Stimulated activated CD4-positive, alpha-beta T cell treated with anti-CD3 and anti-CD28 coated beads, Interleukin-15, amount 100 ng/mL, for 1 hour (primary cell): ENCODE measurements at places on chromosomes 2 and 18.

- no peak for DNase-seq
Measured at GRCh38 chr2:162342841-162343240, 1.1 kb upstream of the GCA start.

GRCh38 chr2:228094377-228094921 lies 87.0 kb downstream of the SPHKAP start:
- no peak for DNase-seq

DNA sequence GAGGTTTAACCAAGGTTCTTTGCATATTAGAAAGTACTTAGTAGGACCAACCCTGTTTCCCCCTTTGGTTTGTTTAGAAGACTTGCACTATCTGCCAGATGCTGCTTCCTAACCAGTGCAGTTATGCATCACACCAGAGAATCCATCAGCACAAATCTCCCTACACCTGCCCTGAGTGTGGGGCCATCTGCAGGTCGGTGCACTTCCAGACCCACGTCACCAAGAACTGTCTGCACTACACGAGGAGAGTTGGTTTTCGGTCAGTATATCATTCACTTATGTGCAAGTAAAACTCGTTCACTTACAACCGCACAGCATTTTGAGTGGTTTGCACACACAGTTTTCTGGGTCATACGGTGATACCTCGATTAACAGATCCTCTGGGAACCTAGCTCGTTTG lies 69.7 kb downstream of the ZNF532 start:
- DNase-seq: no peak

- DNase-seq: no peak
Measured at GRCh38 chr18:3593381-3593903, 143.5 kb downstream of the TGIF1 start.

- DNase-seq: no peak
Measured at GRCh38 chr2:240448387-240449274, 13.2 kb downstream of the GPC1 start.

DNA sequence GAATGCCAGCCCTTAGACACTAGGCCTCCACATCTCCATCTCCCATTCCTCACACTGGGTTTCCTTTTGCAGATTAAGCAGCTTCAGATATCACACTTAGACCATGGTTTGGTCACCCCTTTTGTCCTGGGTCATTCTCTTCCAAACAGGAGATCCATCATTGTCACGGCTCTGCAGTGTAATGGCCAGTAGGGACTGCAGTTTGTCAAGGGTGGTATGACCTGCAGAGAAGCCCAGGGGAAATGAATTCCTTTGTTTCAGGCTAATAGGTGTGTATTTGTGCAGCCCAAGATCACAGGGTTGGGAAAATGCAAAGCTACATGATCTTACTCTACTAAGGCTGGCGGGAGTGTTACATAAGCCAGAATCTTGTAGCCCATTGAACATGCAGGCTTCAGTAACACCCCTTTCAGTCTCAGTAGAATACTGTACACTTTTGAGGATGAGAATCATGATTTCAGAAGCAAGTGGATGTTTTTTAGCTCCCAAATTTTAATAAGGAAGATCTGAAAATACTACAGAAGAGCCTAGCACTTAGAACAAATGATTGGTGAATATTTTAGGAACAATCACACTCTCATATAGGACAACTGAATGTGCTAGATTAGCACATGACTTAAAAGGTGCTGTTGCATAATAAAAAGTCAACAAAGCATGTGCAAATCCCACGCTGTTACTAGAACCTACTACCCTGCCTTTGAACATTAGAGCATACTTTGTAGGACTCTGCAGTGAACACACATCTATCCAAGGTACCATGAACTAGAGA lies 24.0 kb upstream of the LPIN1 start:
- no peak for DNase-seq

DNA sequence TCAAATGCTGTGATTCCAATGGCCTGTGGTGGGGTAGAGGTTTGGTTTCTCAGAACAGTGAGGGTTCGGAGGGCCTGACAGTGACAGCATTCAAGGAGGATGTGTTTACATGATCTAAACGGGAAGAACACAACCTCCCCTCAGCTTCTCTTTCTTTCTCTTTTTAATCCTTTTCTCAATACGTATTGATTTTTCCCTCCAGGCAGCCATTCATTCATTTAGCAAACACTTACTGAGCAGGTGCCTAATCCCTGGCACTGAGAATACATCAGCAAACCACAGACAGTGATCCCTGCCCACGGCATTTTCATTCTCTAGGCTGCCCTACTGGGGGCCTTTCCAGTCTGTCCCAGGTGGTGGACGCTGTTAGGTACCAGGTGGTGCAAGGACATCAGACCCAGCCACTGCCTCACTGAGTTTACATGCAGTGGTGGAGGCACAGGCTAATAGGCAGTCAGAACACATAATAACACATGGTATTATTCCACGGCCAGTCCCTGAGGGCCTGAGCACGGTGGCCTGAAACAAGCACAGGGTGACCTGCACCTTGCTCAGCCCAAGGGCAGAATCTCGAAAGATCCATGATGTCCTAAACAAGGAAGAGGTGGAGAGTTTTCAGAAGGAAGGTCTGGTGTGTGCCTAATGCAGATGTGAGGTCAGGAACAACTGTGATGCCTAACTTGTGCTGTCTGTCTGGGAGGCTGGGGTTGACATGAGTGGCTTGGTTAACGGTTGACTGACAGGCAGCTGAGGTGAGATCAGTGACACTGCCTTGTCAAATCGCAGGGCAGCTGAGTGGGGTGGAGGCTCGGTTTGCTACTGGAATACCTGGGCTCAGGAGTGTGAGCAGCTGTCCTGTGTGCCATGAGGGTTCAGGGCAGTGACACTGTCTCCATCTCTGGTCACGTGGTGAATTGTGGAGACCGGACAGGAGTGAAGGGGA lies 785.5 kb upstream of the HS6ST1 start:
- DNase-seq: no peak

DNA sequence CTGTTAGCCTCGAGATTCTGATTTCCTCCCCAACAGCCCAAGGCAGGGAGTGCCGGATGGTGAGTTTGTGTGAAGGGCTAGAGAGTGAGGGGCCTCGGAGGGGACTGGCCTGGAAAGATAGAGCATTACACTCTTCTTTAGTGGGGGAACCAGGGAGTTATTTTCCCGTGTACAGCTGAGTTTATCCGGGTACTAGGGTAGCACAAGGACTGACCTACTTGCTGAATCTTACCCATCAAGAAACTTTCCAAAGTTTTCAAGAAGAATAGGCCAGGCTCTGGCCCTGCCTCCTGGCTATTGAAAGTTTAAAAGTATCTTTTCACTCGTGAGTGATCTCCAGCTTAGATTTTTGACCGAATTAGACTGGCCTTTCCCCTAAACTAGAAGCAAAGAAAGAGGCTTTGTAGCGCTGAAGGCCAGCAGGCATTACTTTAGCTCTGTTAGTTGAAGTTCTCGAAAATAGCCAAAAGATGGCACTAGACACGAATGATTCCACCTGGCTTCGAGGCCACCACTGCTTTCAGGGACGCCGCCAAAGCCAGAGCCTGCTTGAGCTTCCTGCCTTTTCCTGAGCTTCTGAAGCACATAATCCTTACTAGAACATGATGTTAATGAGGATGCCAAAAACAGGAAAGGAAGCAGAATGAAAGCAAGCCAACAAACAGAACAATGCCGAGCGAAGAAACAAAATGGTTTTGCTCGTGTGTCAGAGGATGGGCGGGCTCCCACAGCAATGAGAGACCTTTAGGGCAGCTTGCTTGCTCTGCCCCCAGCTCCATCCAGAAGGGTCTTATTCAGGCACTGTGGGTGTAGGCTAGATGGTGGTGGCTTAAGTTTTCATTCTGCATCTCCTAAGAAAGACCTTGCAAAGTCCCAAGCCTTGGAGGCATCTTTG lies 55.8 kb downstream of the TSN start:
- DNase-seq: no peak

DNA sequence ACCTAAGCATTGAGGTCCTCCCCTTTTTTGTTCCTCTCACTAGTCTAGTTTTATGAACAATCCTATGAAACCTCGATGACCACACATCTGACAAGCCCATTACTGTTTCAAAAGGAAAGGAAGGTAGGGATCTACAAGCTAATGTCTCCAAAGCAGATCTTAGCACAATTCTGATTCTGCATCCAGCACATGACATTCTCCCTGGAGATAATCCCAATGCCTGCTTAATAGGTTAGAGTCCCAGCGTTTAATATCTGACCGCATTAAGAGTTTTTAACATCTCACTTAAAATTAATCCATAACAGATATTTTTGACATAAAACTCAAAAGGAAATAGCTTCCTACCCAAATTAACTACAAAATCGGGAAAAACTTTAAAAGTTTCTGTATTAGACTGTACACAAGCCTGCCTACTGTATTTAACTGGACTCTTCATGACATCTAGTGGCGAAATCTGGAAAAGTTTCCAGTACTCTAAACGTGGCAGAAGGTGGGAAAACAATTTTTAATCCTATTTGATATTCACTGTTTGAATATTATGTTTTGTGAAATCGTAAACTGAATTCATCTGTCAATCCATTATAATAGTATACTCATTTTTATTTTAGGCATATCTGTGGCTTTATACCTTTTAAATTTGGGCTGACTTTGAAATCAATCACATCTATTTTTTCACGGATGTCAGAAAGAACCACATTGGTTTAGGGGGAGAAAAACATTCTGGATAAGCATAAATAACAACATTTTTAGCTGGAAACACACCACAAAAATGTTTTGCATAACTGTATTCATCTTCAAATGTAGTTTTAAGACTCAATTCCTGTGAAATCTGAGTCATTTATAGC lies 62.4 kb downstream of the TXNL1 start:
- no peak for DNase-seq

GRCh38 chr2:177171418-177171865 lies 41.2 kb upstream of the HNRNPA3 start:
- DNase-seq: no peak

GRCh38 chr2:124180635-124181034 lies 155.5 kb downstream of the CNTNAP5 start:
- no peak for DNase-seq

DNA sequence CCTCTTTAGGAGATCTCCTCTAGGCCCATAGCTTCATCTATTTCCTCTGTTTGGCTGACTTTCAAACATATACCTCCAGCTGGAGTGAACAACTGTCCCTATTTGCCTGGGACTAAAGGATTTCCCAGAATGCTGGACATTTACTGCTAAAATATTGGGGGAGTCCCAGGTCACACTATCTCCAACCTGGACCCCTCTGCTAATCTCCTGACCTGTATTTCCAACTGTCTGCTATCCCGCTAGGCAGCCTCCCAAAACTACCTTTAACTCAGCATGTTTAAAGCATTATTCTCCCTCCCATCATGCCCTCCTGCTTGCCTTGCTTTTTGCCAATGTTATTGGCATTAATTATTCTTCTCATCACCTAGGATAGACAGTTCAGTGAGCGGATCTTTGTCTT lies 77.1 kb downstream of the THADA start:
- DNase-seq: no peak

DNA sequence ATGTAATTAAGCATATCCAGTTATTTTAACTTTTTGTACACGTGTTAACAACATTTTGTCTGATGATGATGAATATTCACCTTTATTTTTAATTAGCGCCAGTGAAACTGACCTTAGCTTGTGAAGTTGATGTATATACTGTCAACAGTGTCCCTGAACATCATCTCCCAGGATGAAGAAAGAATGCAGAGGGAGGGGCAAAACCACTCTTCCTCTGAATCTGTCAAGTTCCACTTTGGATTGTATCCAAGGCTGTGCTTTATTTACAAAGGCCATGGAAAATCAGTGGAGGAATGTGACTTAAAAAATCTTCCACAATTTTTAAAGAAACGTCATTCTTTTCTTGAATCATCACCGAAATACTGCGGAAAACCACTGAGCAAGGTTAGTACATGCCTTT lies 4.5 kb upstream of the RMDN2 start:
- no peak for DNase-seq

DNA sequence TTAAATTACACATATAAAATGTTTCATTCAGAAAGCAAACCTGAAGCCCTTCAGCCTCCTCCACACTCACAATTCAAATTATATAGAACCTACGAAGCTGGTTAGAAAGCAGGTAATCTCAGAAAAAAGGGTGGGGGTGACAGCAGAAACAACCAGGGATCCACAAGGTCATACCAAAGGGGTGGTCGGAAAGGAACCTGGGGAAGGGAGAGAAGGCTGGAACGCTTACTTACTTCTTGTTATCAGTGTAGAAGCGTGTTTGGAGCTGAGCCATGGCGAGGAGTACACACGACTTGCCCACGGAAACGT lies 316 bp downstream of the WDR12 start:
- DNase-seq: no peak

DNA sequence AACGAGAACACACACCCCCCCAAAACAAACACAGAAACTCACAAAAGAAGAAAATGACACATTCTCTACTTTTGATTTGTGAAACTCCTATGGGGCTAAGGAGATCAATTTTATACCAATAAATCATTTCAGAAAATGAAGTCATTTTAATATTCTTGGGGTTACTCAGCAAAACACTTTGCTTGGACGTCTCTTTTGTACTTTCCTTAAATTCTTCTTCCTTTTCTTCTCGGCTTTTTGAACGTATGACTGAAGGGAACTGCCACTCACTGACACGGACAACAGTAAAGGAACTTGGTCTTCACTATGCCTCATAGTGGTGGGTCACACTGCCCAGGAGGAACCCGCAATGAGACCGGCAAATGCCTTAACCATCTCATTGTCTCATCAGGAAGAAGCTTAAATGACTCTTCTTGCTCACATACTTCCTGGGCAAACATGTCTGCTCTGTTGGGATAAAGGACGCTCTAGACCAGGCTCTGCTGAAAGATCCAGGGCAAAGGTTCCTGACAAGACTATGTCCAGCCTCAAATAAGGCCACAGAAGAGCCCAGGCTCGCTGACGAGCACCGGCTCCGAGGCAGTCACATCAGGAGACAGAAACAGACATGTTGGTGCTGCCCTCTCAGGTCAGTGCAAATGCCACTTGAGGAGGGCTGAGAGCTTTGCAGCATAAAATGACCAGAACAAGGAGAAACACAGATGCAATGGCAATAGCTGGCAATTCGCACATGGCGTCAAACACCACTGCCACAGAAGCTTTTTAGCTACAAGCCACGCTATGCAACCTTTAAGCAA lies 205.5 kb downstream of the TGIF1 start:
- DNase-seq: no peak

DNA sequence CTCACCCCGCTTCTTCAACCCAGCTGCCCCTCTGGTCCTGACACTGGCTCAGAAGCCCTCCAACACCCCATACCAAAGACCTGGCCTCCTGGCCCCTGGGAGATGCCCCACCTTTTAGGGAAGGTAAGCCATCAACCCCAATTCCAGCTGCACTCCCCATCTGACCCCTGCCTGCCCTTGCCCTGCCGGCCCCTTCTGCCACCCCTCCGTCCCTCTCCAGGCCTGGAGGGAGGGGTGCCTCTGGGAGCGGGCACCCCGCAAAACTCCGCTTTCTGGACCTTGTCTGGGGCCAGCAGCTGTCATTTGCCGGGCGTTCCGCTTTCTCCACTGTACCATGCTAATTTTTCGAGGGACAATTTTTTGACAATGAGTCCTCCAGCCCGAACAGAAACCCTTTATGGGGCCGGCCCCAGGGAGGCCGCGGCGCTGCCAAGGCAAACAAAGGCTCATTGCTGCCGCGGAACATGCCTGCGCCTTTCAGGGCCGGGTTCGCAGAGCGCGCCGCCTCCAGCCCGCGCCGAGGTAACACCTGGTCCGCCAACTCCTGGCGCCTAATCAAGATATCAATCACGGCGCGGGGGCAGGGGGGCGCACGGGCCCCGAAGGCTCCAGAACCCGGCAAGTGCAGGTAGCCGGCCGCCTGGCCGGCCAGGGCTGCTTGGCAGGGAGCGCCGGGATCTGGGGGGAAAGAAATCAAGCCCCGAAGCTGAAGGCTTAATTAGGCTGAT lies 96.0 kb downstream of the INHBB start:
- no peak for DNase-seq
